ENCODE measurements at places on chromosomes 6 and 20. TPM values are rescaled to one million over a fixed set of nuclear protein-coding genes. Genes with fewer than 3 reads are reported as not detected.
A peak's percentile ranks its signal among the peaks of the same experiment; 100 is the strongest.

LPA gene
- 3.2 TPM for total RNA-seq

SCUBE3 gene
- total RNA-seq, result 35.3 TPM

GABRR2 gene
- 0.47 TPM for total RNA-seq

CRNKL1 gene
- 30.0 TPM for total RNA-seq

SYCP2L gene
- 11.8 TPM for total RNA-seq

VSTM2L gene
- 5.0 TPM for total RNA-seq

RAD21L1 gene
- total RNA-seq, result not detected

DNA sequence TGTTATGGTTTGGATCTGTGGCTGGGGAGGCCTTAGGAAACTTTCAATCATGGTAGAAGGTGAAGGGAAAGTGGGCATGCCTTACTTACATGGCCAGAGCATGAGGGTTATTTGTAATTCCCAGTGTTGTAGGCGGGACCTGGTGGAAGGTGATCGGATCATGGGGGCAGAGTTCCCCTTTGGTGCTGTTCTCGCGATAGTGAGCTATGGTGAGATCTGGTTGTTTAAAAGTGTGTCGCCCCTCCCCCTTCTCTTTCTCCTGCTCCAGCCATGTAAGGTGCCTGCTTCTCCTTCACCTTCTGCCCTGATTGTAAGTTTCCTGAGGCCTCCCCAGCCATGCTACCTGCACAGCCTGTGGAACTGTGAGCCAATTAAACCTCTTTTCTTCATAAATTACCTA, 145.8 kb downstream of the TFAP2C start:
- no peak for DNase-seq

GRCh38 chr20:2252419-2252997, 43.3 kb upstream of the TGM3 start:
- no peak for DNase-seq

- DNase-seq, result no peak
Measured at GRCh38 chr6:169233181-169233580, 20.5 kb downstream of the THBS2 start.

- DNase-seq, result no peak
Measured at GRCh38 chr6:48813836-48814235, 649.2 kb downstream of the MMUT start.

GRCh38 chr6:9116026-9116425, 680.7 kb upstream of the SLC35B3 start:
- no peak for DNase-seq

DNA sequence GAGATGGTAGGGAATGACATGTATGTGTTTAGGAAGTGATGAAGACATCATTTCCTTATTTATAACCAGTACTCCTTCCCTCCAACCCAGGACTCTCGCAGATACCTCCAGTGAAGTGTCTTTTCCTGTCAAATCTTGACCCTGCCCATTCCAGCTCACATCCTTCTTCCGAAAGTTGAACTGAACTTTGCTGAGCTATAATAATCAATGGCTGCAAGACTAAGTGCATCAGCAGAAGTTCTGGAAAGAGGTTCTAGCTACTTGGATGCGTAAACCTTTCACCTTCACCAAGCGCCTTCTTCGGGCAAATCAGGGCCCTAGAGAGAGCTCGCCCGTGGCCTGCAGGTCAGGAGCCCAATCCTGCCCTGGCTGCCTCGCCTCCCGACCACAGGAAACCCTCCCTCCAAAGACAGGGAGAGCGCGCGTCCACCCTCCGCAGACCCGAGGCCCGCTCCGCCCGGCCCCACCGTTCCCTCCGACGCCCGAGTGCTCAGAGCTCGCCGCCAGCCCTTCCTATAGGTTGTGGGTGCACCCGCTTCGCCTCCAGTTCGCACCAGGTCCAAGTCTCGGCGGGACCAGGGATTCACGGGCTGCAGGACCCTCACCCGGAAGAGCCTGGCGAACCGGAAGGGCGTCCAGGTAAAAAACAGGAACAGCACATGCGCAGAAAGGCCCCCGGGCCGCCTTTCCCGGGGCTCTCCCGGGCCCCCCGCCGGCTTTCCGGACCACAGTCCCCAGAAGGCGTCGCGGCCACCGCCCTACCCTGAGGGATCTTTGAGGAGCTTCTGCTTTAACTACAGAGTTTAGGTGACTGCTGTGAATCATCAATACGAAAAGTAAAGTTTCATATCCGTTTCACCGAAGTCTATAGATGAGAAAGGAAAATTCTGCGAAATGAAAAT, at the start of gene ZNF334:
Gene ZNF334 (minus strand): TSS at position 617 of the 902 bp plus-strand sequence. CDS start 1,457 bp downstream, outside the sequence.
- peak; percentile 56 for DNase-seq

DNA sequence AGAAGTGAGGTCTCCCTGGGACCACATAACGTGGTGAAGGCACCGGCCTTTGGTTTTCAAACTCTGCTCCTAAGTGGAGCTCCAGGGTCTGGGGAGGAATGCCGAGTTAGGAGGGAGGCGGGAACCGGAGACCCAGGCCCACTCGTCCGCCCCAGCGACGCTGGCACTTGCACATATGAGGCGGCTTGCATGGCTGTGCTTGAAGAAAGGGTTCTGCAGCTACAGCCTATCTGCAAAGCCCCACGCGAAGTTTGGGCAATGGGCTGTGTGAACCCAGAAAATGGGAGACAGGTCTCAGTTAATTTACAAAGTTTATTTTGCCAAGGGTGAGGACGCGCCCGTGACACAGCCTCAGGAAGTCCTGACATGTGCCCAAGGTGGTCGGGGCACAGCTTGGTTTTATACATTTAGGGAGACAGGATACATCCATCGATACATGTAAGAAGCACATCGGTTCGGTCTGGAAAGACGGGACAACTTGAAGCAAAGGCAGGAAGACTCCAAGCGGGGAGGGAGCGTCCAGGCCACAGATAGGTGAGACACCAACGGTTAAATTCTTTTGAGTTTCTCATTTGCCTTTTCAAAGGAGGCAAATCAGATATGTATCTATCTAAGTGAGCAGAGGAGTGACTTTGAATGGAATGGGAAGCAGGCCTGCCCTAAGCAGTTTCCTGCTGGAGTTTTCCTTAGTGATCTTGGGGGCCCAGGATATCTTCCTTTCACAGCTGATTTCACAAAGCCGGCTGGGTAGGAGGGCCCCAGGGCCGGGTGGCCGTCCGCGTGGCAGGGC, 782 bp upstream of the PCMTD2 start:
- no peak for DNase-seq

DNA sequence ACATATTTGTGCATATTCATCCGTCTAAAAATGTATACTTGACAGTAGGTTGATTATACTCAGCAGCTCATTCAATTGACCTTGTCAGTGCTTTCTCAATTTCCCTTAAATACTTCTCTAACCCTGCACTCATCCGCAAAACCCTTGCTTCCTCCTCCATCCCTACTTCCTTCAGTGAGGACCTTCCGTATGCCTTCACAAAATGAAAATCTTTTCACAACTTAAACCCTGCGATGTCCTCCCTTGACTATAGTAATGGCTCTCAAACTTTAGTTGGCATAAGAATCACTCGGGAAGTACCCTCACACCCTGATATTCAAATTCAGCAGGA, 5.2 kb downstream of the MBOAT1 start:
- DNase-seq, result no peak

GRCh38 chr6:14068133-14068532, 49.4 kb upstream of the CD83 start:
- DNase-seq, result no peak

DNA sequence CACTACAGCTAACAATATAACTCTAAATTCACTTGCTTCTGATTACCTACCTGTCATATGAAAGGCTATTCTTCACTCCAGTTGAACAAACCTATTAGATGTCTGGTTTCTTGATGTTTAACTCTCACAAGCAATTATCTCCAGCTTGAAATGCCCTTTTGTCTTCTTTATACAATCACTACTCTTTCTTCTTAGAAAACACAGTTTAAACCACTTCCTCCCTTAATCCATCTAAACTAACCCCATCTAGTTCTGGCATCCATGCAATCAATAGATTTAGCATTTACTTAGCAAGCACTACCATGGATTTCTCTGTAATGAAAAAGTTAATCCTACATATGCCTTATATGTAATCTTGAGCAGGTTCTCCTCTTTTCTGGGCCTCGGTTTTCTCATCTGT, 127.3 kb downstream of the ATXN1 start:
- no peak for DNase-seq

DNA sequence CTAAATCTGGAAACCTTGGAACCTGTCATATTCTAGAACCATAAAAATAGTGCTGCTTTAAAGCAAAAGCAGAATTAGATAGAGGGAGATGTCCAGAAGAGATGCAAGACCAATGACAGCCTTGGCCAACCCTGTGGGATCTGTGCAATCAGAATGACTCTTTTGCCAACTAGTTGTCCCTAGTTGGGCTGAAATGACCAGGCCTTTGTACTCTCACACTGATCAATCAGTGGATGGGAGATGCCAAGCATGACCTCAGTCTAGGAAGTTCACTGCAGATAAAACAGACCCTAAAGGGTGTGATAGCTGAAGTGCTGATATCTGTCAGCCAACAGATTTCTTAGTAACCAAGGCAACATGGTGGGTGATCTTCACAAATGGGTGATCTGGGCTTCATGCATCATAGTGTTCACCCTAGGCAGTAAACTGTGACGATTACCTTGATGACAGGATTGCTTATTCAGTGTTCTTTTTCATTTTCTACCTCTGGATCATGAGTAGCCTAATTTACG, 52.1 kb downstream of the BCKDHB start:
- DNase-seq, result no peak

- DNase-seq, result no peak
Measured at GRCh38 chr6:98687752-98688151, 146.6 kb upstream of the POU3F2 start.

GRCh38 chr20:9583151-9583550, 68.8 kb downstream of the LAMP5 start:
- no peak for DNase-seq

DNA sequence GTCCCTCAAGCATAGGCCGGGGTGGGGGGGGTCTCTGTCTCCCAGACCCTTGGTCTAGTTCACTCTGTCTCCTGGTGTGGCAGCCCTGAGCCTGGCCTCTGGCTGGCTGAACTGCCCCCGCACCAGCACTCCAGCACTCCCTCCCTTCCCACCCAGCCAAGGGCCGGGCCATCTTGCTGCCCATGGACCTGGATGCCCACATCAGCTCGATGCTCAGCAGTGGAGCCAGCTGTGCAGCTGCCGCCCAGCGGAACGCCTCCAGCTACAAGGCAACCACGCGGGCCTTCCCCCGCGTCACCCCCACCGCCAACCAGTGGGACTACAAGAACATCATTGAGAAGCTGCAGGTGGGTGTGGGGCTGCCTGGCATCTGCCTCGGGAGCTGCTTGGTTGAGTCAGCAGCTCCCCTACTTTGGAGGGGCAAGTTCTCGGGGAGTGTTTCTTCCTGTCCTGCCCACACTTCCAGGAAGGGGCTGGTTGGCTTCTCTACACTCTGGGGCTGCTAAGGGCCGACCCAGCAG, 28.4 kb downstream of the UQCC2 start:
- DNase-seq, result no peak

- no peak for DNase-seq
Measured at GRCh38 chr6:79628466-79629288, 2.5 kb upstream of the SH3BGRL2 start.

- no peak for DNase-seq
Measured at GRCh38 chr6:122082370-122082769, 317.1 kb upstream of the HSF2 start.

DNA sequence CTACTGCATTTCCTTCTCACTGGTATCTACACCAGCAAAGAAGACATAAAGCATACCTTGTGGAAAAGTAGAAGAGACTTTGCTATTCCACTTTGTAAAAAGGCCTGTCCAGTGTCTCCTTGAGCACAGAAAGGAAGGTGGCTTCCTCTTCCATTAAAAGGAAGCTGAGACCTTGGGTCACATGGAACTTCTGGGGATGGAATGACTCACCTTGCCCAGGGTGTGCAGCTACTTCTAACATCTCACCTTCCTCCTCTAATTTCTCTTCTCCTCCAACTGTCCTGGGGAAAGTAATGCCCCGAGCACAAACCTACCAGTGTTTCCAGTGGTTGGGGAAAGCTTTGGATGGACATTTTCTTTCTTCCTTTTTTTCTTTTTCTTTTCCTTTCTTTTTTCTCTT, 848.8 kb upstream of the MAP3K7 start:
- DNase-seq, result no peak

DNA sequence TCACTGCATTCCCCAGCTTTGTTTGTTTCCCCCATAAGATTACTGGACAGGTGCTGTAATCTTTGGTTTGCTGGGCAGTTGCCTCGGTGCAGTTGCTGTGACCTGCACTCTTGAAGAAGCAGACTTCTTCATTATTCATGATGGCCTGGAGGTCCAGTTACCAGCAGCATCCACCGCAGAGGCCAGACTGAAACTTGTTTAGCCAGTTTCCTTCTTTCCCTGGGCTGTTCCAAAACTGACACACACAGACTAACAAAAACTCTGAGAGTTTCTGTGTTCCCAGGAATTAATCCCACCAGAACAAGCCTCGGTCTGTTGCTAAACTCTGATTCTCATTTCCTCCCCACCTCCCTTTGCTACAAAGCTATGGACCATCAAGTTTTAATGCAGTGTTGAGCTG, 144.1 kb downstream of the QRSL1 start:
- no peak for DNase-seq

- no peak for DNase-seq
Measured at GRCh38 chr20:46269372-46269771, 38.9 kb downstream of the CDH22 start.

- DNase-seq, result no peak
Measured at GRCh38 chr6:135826236-135826804, 25.2 kb upstream of the PDE7B start.

- no peak for DNase-seq
Measured at GRCh38 chr6:10956776-10957175, 69.9 kb downstream of the SYCP2L start.

DNA sequence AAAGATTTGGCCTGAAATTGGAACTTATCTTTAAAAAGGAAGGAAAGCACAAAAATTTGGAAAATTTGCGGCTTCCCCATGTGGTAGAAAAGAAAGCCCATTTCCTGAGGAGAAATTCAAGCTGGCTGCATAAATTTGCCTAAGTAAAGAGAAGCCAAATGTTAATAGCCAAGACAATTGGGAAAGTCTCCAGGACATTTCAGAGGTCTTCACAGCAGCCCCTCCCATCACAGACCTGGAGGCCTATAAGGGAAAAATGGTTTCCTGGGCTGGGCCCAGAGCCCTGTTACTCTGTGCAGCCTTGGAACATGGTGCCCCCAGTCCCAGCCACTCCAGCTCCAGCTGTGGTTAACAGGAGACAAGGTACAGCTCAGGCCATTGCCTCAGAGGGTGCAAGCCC, 736.5 kb downstream of the HACE1 start:
- no peak for DNase-seq

DNA sequence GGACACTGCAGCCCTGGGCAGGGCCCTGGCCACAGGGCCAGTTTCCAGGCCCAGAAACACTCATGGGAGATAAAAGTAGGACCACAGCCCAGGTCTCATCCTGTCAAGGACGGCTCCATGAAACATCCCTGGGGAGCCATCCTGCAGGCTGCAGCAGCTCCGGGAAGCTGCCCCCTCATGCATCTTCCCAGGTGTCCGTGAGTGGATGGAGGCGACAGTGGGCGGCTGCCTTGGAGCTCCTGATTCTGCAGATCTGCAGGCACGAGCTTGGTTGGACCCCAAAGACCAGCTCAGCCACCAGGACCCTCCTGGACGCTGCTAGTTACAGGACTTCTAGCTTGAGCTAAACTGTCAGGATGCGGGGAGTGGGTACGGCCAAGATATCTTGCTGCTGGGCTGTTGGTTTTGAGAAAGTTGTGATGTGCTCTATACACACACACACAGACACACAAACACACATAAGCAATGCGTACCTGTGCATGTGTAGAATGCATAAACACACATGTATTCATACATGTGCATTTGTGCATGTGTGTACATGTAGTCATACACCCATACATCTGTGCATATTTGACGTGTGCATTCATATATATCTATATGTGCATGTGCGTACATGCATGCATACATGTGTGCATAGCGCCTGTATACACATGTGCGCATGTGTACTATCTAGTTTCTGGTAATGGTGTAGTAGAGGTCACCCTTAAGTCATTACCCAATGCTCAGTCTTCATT, 297.8 kb downstream of the TAF4 start:
- DNase-seq, result no peak

All from progenitor cell of endocrine pancreas (in vitro differentiated cells).